ENCODE measurements at places on chromosomes 3 and 15. TPM values are rescaled to one million over a fixed set of nuclear protein-coding genes. Genes with fewer than 3 reads are reported as not detected.
A peak's percentile ranks its signal among the peaks of the same experiment; 100 is the strongest.

Gene MB21D2
- polyA plus RNA-seq, result 12.3 TPM

- DNase-seq, result no peak
These were observed 716 bp downstream of the SELENOS start for GRCh38 chr15:101276501-101277037.

Gene CCR9
- not detected for polyA plus RNA-seq

GRCh38 chr3:11661827-11662226, 18.1 kb upstream of the VGLL4 start:
- no peak for DNase-seq

Gene BFSP2
- polyA plus RNA-seq, result not detected

Gene CCDC191
- 1.9 TPM for polyA plus RNA-seq

Gene DLL4
- polyA plus RNA-seq, result 0.32 TPM

GRCh38 chr15:50353251-50353974, 1.6 kb downstream of the GABPB1 start:
- peak; percentile 85 for DNase-seq

Gene TLR9
- 0.07 TPM for polyA plus RNA-seq

DNA sequence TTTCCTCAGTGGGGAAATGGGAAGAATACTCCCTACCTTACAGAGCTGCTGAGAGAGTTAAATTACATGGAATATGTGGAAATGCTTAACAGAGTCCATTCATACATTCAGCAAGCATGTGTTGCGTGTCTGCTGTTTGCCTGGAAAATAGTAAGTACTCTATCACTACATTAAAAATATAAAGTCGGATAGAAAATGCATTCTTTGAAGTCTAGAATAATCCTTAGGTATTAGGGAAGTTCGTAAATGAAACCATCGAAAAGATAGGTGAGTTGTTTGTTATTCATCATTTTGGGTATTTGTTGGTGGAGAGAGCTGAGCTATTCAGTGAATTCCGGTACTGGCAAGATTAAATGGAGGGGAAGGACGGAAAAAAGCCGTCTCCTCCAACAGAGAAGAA, 200.1 kb downstream of the OPA1 start:
- DNase-seq, result no peak

Gene MORC1
- not detected for polyA plus RNA-seq

GRCh38 chr3:171028025-171028778, 1.7 kb upstream of the SLC2A2 start:
- DNase-seq, result peak; percentile 49

GRCh38 chr3:127697551-127698240, 24.9 kb downstream of the ABTB1 start:
- DNase-seq, result peak; percentile 64

Gene SRGAP3
- polyA plus RNA-seq, result 0.75 TPM

- no peak for DNase-seq
These were observed 46.5 kb upstream of the ARPP19 start for GRCh38 chr15:52615302-52615701.

- DNase-seq, result no peak
These were observed 16.7 kb downstream of the CACNA2D3 start for GRCh38 chr3:54138937-54139547.

Data from BJ (cell line).